ENCODE measurements at places on chromosomes 11 and 22. TPM values are rescaled to one million over a fixed set of nuclear protein-coding genes. Genes with fewer than 3 reads are reported as not detected.

Gene PHETA2
- 2.3 TPM for total RNA-seq

Gene APOA4
- total RNA-seq, result not detected

DNA sequence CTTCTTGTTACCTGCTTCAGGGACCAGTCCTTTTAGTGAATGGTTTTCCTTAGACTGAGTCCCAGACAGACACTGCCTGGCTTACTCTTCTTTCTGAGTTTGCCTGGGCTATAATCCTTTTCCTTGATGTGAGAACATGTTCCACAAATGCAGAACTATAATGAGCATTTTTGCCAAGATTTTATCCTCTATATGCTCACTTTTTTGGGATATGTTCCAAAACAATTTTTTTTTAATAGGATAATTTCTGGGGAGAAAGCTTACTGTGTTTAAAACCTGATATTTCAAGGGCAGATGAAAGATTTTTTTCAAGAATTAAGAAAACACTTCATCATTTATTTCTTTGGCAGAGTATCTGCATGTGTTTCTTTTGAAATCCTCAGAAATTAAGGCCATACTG lies 110.0 kb upstream of the TENM4 start:
- no peak for DNase-seq
- no peaks in the 10 kb centered on the region for H3K36me3 ChIP-seq
- no peaks in the 10 kb centered on the region for H3K27me3 ChIP-seq
- no peaks in the 10 kb centered on the region for H3K4me1 ChIP-seq
- no peak overlapping the region for H3K4me3 ChIP-seq

DNA sequence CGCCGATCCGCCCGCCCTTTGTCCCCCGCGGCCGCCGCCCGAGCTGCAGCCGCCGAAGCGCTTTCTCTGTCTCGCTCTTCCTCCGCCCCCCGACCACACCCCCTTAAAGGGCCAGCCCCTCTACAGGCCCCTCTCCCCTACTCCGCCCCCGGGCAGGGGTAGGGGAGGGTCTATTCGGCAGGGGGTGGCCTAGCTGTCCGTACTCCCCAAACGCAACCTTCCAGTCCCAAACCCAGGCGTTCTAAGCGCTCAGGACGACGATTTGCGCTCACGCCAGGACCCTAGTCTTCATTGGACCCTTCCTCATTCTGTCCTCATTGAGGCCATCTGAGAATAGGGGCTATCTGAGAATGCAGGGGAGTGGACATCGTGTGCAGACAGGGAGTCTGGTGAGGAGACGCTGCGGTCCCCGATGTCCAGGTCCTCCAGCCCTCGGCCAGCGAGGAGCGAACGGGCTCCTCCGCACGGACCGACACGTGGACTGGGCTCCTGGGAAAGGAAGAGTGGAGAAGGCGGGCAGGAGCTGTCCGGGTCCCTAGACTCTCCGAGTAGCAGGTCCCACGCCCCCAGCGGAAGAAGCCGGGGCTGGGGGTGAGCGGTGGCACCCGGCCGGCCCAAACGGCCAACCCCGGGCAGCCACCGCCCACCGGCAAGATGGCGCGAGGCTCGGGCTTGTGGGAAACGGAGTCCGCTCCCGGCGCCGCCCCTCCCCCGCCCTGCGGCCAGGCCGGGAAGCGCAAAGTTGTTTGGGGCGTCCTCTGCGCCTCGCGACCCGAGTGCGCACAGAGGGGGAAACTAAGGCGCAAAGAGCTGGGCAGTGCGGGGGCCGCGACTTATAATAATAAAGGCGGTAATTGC lies at the start of gene PPP1R14B:
Gene PPP1R14B (minus strand): TSS at position 73 of the 858 bp plus-strand sequence. CDS start 270 bp downstream, outside the sequence.
- peaks cover 18% of the 10 kb centered on the region for H3K36me3 ChIP-seq
- peak; percentile 89 for DNase-seq
- H3K27ac ChIP-seq, result peak within 1 kb of the TSS; percentile 92
- H3K4me3 ChIP-seq, result peak within 1 kb of the TSS; percentile 94
- H3K27me3 ChIP-seq, result no peaks in the 10 kb centered on the region
- H3K4me1 ChIP-seq, result peaks cover 34% of the 10 kb centered on the region

GRCh38 chr22:30640361-30640760 lies 4.8 kb downstream of the SLC35E4 start:
- H3K27ac ChIP-seq, result no peak overlapping the region
- peaks cover 37% of the 10 kb centered on the region for H3K4me1 ChIP-seq
- H3K36me3 ChIP-seq, result peaks cover 7% of the 10 kb centered on the region
- no peaks in the 10 kb centered on the region for H3K27me3 ChIP-seq
- no peak for DNase-seq

DNA sequence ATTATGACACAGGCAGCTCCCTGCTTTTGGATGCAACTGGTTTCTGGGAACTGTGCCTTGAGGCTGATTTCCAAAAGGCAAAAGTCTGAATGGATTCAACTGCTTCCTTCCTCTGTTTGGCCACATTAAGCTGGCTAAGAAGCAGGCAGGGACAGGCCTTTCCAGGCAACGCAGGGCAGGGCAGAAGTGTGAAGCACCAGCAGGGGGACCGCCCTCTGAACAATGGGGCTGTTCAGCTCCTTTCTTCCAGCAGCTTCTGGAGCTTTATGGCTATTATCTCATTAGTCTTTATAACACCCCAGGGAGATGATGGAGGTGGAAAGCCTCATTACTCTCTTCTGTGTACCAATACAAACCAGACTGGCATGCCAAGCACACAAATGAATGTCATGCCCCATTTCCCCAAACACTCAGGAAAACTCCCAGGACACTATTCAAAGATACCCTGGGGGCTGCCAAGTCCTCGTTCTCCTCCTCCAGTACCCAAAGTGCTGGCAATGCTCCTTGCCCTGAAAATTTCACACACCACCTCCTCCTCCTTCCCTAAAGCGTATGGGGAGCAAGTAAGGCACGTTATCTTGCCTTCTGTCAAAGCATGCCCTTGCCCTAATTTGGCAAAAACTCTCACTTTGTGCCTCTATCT lies 21.3 kb downstream of the MORC2 start:
- H3K27me3 ChIP-seq, result no peaks in the 10 kb centered on the region

DNA sequence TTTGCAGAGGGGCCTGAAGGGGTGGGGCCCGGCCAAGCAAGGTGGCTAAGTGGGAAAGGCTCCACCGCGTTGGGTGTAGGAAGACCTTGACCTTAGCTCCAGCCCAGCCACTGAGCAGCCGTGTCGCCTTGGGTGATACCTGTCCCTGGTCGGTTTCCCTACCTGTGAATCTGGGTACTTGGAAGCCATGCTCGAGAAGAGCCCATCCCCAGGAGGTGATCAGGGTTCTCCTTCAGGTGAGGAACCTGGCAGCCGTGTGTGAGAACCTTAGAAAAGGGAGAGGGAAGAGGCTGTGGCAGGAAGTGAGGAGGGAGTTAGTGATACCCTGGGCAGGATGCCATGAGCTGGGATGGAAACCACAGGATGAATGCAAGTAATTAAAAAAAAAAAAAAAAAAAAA lies 21.6 kb downstream of the PPARA start:
- H3K27me3 ChIP-seq, result no peaks in the 10 kb centered on the region
- no peak for DNase-seq
- peaks cover 19% of the 10 kb centered on the region for H3K4me1 ChIP-seq
- H3K36me3 ChIP-seq, result peaks cover 8% of the 10 kb centered on the region

DNA sequence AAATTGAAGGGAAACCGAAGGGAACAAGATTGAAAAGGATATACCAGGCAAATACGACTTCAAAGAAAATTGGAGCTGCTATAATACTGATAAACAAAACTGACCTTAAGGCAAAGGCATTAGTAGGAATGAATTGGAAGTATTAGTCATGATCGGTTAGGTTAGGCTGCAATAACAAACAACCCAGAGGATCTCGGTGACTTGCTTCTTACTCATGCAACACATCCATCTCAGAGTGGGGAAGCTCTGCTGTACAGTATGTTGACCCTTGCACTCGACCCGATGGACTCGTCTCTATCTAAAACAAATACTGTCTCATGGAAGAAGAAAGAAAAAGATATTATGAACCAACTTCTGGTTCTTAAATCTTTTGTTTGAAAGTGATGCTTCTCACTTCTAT lies 42.3 kb downstream of the SPATA19 start:
- no peak overlapping the region for H3K27ac ChIP-seq
- DNase-seq, result no peak

Gene OVCH2
- not detected for total RNA-seq

GRCh38 chr11:134647066-134647743 lies 235.2 kb upstream of the B3GAT1 start:
- no peak overlapping the region for H3K27ac ChIP-seq
- H3K36me3 ChIP-seq, result no peaks in the 10 kb centered on the region
- H3K27me3 ChIP-seq, result peaks cover 6% of the 10 kb centered on the region
- no peak overlapping the region for H3K4me3 ChIP-seq
- peaks cover 5% of the 10 kb centered on the region for H3K4me1 ChIP-seq
- peak; percentile 34 for DNase-seq

DNA sequence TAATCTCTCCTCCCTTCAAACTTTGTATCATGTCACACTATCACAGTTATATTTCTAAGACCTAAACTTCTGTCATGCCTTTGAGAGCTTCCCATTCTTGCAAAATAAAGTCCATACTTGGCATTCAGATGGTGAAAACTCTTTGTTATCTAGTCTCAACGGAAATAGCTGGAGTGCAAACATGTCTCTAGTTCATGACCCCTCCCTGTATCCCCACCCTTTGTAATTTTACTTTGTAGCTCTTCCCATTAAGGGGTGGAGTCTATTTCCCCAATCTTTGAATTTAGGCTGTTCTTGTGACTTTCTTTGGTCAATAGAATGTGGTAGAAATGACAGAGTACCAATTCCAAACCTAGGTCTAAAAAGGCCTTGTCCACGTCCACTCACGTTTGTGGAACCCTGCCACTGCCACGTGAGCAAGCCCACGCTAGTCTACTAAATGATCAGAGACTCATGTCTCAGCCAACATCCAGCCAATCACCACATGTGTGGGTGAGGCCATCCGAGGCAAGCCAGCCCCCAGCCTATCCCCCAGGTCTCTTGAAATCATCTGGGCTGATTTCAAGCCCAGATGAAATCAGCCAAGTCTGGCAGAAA lies 23.4 kb downstream of the SLN start:
- H3K27me3 ChIP-seq, result peaks cover 9% of the 10 kb centered on the region
- no peak for DNase-seq
- no peaks in the 10 kb centered on the region for H3K36me3 ChIP-seq
- no peak overlapping the region for H3K4me3 ChIP-seq
- H3K27ac ChIP-seq, result no peak overlapping the region

GRCh38 chr11:35874751-35875450 lies 69.0 kb upstream of the LDLRAD3 start:
- H3K27ac ChIP-seq, result no peak overlapping the region
- H3K27me3 ChIP-seq, result peaks cover 12% of the 10 kb centered on the region
- no peaks in the 10 kb centered on the region for H3K4me1 ChIP-seq
- H3K36me3 ChIP-seq, result no peaks in the 10 kb centered on the region
- H3K4me3 ChIP-seq, result no peak overlapping the region
- no peak for DNase-seq

DNA sequence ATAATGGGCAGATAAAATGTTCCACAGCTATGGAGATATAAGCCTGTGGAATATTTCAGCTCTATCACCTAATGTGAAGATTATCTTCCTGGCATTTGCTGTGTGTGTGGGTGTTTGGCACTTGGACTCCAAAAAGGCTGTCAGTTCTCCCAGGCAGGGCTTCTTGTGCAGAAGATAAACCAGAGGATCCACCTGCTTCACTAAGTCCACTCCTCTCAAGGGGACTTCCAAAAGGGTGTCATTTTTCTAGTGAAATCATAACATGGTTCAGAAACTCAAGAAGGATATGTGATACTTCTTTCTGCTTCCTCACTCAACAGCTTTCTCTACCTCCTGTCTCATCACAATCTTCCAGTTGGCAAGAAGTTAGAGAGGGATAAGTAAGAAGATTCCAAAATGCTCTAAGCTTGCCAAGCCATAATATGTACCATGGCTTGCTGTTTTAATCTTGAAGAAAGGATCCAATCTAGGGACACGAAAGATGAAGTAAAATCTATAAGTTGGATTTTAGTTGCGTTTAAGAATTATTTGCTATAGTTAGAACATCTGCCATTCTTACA lies 206.2 kb upstream of the MTMR2 start:
- peak overlapping the region; percentile 78 for H3K27ac ChIP-seq
- H3K27me3 ChIP-seq, result no peaks in the 10 kb centered on the region
- peaks cover 75% of the 10 kb centered on the region for H3K4me1 ChIP-seq

GRCh38 chr11:87306262-87306851 lies 268.6 kb downstream of the TMEM135 start:
- H3K36me3 ChIP-seq, result peaks cover 3% of the 10 kb centered on the region
- H3K27ac ChIP-seq, result no peak overlapping the region
- no peak overlapping the region for H3K4me3 ChIP-seq
- DNase-seq, result no peak
- no peaks in the 10 kb centered on the region for H3K4me1 ChIP-seq
- H3K27me3 ChIP-seq, result no peaks in the 10 kb centered on the region

Gene TPBGL
- 0.21 TPM for total RNA-seq

GRCh38 chr11:44277196-44278090 lies 32.5 kb downstream of the ALX4 start:
- H3K36me3 ChIP-seq, result no peaks in the 10 kb centered on the region
- no peaks in the 10 kb centered on the region for H3K4me1 ChIP-seq
- DNase-seq, result no peak
- no peak overlapping the region for H3K27ac ChIP-seq

Gene DCHS1
- 0.78 TPM for total RNA-seq

GRCh38 chr11:124446916-124447315 lies 1.4 kb upstream of the OR8B8 start:
- no peaks in the 10 kb centered on the region for H3K4me1 ChIP-seq
- no peak overlapping the region for H3K4me3 ChIP-seq
- no peaks in the 10 kb centered on the region for H3K36me3 ChIP-seq
- no peak overlapping the region for H3K27ac ChIP-seq
- no peak for DNase-seq

DNA sequence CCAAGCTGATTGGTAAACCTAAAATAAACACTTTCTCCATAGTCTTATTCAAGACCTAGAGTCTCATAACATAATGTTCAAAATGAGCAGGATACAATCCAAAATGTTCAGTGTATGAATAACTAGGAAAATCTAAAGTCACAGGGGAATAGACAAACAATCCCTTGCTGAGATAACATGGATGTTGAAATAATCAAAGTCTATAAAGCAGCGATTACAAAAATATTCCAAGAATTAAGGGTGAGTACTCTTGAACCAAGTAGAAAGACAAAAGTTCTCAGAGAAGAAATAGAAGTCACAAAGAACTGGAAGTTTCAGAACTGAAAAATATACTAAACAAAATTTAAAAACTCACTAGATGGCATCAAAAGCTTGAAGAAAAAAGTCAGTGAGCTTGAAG lies 561.0 kb downstream of the INSC start:
- no peak overlapping the region for H3K27ac ChIP-seq
- DNase-seq, result no peak
- H3K4me1 ChIP-seq, result no peaks in the 10 kb centered on the region
- no peak overlapping the region for H3K4me3 ChIP-seq
- H3K27me3 ChIP-seq, result peaks cover 2% of the 10 kb centered on the region

Gene LRRC74B
- total RNA-seq, result not detected

Gene OR51F2
- not detected for total RNA-seq

- H3K4me1 ChIP-seq, result no peaks in the 10 kb centered on the region
- no peaks in the 10 kb centered on the region for H3K36me3 ChIP-seq
- DNase-seq, result no peak
Observed at GRCh38 chr11:106322106-106322505, 244.6 kb downstream of the AASDHPPT start.

Gene TMEM191C
- 1.1 TPM for total RNA-seq

Gene ZBTB3
- total RNA-seq, result 6.0 TPM

- DNase-seq, result no peak
- H3K4me3 ChIP-seq, result no peak overlapping the region
- H3K27me3 ChIP-seq, result no peaks in the 10 kb centered on the region
- peaks cover 18% of the 10 kb centered on the region for H3K4me1 ChIP-seq
- no peak overlapping the region for H3K27ac ChIP-seq
Observed at GRCh38 chr11:3041699-3042441, 15.4 kb downstream of the CARS1 start.
